Chondrocyte (in vitro differentiated cells): ENCODE measurements at places on chromosomes 16 and 17.

GRCh38 chr16:11094857-11095565, 150.6 kb downstream of the CLEC16A start:
- no peak for DNase-seq

- no peak for DNase-seq
These were observed 18.6 kb upstream of the SRCAP start for GRCh38 chr16:30680326-30680725.

- no peak for DNase-seq
These were observed 21.2 kb upstream of the CYTH1 start for GRCh38 chr17:78803186-78803845.

- no peak for DNase-seq
These were observed 9.4 kb upstream of the MYL4 start for GRCh38 chr17:47199627-47200324.

- no peak for DNase-seq
These were observed 285.7 kb downstream of the SOX9 start for GRCh38 chr17:72406498-72406897.

GRCh38 chr16:82630688-82631087, 3.9 kb downstream of the CDH13 start:
- no peak for DNase-seq
